ENCODE measurements at places on chromosomes 6 and 20.

GRCh38 chr20:43658069-43658722 is 8.7 kb upstream of the MYBL2 start:
- no peak for DNase-seq

DNA sequence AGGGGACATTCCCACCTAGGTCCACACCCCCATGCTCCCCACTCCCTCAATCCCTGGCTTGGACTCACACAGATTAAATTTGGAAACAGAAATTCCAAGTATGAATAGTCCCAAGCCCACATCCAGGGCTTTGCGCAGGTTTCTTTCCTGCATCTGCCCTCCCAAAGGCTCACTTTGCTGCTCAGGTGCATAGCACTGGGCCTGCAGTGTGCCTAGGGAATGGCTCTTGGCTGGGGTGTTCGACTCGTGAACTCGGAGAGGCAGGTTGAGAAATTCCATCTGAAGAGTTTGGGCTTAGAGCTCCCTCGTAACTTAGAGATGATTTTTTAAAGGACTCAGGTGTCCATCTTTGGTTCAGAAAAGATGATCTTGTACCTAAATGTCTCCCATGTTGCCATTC is 14.8 kb upstream of the SF3B5 start:
- DNase-seq = no peak

DNA sequence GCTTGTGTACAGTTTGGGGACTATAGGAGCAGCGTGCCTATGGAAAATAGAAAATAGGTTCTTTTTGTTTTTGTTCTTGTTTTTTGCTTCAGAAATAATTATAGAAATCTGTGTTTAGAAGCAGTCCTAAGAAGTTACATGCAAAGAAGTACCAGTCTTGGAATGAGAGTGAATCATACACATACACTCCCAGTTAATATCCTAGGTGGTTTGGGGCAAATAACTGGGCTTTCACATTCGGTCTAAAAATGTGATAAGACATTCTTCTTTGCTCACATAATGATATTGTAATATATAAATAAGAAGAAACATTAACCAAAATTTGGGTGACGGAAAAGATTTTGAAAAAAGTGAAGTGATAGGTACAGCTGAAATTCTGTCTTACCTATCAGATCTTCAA is 61.0 kb downstream of the ENPP1 start:
- no peak for DNase-seq

DNA sequence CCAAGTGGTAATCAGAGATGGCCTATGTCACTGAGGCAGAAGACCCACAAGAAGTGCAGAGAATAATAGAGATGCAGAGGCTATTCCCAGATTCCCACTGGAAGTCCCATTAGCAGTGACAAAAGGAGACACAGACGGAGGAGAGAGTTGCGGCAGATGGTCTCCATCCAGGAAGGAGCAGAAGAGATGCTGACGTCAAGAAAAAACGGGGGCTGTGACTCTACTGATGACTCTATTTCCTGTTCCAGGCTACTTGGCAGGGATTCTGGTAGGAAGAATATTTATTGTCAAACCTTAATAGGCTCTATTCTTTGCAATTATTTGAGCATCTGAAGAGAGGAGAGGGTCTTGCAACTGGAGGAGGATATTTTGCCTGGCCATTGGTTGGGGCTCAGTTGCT is 246.0 kb upstream of the ECI2 start:
- DNase-seq = no peak

GRCh38 chr6:125866433-125866832 is 75.7 kb downstream of the NCOA7 start:
- no peak for DNase-seq

DNA sequence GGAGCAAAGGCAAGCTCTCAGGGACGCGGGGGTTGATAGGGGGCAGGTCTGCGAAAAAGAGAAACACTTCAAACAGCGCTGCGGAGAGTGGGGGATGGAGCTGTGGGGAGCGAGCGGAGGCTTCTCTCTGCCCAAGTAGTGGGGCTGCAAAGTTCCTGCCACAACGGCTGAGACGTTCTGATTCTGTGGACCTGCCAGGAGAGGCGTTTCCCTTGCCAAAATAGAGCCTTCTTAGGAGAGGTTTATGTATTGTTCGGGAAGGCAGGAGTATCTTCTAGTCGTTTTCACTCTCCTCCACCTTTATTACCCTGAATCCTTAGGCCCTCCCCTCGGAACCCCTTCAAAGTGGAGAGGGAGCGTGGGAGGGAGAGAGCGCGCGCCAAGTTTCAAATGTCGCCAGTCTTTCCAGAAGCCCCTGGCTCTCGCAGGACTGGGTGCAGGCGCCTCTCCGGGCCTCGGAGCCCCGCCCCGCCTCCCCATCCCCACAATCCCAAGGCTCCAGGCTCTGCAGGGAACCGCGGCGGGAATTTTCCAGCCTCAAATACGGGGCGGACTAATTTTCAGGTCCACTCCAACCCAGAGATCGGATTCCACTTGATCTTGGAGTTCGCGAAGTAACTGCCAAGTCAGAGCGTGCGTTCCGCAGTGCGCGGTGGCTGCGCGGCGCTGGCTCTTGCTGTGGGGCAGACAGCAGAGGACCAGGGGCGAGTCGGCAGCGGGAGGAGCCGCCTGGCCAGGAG is 10.0 kb upstream of the POU3F2 start:
- no peak for DNase-seq

DNA sequence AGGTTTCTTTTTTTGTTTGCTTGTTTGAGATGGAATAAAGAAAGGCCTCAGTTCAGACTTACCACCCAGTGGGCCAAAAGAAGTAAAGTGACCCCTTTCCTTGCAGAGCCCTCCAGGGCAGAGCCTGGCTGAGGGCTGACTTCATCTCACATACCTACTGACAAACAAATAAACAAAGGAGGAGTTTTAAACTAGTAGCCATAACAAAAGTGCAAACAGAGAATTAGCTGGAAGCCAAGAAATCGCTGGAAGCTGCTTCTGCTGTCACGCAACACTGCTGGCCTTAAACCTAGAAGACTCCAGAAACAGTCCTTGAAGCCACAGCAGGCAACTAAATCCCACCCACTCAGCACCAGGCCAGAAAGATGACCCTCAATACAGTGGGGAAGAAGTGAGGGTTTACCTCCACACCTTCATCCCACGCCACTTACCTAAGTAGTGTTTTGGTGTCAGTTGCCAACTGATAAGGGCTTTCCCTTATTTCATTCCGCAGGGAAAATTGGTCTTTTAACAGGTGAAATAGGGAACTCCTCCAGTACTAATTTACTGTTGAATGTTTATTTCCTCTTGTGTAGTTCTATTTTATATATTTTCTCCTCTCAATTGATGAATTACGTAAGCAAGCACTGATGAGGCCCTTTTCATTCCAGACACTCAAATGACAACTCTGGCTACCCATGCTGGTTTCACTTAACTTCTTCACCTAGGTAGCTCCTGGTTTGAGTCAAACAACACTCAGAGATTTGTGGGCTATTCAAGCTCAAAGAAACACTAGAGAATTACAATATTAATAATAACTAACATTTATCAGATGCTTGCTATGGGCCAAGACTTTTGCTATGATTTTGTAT is 46.2 kb downstream of the EDN1 start:
- no peak for DNase-seq

DNA sequence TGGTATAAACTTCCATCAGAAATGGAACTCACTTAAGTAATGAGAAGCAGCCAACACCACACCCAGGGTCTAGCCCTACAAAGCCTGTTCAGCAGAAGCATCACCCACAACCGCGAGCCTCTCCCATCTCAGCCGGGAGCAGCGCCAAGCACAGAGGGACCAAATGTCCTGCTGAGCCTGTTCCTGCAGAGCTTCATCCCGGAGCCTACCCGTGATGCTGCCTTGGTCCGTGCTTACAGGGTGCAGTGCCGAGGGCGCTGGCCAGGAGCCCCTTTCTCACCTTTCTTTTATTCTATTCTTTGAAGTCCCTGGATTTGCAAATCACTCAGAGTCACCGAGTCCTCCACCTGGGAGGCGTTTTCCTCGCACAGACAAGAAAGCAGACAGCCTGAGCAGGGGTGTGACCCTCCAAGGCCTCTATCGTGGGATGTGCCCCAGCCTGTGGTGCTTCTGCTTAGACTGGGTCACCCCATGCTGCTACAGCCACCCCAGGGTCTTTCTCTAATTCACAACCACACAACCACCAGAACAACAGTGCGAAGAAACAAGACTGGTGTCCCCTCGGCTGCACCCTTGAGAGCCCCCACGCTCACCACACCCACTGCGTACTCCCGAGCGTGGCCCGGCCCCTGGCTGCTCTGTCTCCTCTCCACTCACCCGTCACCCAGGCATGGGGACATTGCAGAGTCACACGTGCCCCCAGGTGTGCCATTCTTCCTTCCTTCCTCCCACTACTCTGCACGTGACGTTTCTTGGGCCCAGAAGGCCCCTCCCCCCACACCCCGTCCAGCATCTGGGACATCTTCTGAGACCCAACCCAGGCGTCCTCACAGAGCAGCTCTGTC is 92.2 kb upstream of the MPC1 start:
- no peak for DNase-seq

DNA sequence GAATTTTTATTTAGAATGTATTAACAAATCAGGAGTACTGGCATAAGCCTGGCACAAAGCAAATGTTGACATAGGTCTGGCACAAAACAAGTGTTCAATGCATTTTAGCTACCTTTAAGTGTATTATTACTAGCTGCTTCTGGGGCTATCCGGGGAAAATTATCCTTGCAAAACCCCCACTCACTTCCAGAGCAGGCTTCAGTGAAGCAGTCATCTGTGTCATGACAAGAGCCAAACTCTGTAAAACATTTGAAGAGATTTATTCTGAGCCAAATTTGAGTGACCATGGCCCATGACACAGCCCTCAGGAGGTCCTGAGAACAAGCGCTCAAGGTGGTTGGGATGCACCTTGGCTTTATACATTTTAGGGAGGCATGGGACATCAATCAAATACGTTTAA is 6.4 kb upstream of the TRIM38 start:
- no peak for DNase-seq

DNA sequence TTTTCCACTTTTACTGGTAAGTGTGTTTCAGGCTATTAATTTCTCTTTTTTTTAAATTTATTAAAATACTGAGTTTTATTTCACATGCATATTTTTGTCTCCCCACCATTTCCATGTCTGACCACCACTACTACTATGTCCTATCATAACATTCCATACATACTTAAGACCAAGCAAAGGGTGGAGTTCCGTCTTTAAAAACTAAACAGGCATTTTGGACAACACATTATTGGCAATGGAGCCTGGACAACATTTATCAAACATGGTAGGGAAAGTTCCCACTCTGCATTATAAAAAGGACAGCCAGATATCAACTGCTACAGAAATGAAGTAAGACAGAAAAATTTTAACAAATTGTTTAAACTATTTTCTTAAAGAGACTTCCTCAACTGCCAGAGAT is 91.9 kb downstream of the LMBRD1 start:
- no peak for DNase-seq

- no peak for DNase-seq
These were observed 132.9 kb upstream of the NUP153 start for GRCh38 chr6:17839513-17840223.

DNA sequence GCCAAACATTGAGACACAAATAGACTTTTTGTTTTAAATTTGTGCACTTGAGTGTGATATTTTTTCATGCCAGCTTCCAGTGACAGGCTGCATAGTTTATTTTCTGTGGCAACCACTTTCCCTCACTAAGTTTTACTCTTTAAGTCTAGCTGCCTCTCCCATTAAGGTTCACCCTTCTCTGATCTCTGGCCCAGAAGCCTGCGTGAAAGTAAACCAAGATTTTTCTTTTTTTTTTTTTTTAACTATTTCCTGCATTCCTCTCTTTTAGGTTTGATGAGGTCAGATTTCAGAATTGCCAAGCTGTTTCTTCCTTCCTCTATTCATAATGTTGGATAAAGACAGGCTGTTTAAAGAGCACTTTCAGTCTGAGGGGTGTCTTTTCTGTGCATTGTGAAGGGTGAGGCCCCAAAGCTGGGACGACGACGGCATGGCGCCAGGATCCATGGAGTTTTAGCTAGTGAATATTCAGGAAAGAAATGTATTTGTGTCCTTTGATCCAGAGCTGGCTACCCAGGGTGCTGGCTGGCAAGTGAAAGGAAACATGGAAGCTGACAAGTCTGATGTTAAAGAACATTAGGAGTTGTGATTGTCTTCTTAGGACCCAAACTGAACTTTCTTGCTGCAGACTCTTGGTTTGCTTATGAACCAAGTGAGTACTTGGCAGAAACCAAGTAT is 50.7 kb downstream of the DOK5 start:
- DNase-seq = no peak

GRCh38 chr6:55011034-55011433 is 163.3 kb upstream of the HCRTR2 start:
- no peak for DNase-seq

- DNase-seq = no peak
These were observed 214.7 kb downstream of the TFAP2C start for GRCh38 chr20:56843817-56844216.
